ENCODE measurements at places on chromosomes 2 and 18.

GRCh38 chr2:1299043-1299442 is 114.2 kb upstream of the TPO start:
- DNase-seq, result no peak

GRCh38 chr2:64992990-64993389 is 3.8 kb downstream of the SLC1A4 start:
- no peak for DNase-seq

- DNase-seq, result no peak
Measured at GRCh38 chr2:237074211-237074993, 11.3 kb upstream of the COPS8 start.

- no peak for DNase-seq
Measured at GRCh38 chr2:41947701-41948396, 100.0 kb upstream of the PKDCC start.

DNA sequence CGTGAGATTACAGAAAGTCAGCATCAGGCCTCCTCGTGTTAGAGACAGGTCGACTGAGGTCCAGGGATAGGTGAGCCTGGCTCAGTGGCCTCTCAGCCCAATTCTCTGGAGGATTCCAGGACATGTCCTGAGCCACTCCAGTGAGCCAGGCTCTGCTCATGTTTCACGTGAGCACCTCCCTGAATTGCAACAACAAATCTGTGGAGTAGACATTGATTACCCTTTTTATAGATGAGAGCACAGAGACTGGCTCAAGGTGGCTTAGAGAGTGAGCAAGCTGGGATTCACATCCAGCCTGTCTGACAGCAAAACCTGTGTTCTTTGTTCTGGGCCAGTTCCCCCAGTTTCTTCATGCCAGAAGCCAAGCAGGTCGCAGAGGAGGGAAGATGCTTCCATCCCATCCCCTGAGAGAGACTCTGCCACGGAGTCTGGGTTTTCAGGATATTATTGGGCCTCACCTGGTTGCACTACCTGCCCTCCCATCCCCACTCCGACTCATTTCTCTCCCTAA is 46.4 kb downstream of the HS1BP3 start:
- DNase-seq, result no peak

- DNase-seq, result no peak
Measured at GRCh38 chr18:11419338-11419737, 190.1 kb upstream of the SLC35G4 start.

GRCh38 chr2:144516981-144517865 is 2.7 kb downstream of the ZEB2 start:
- DNase-seq, result peak; percentile 30

DNA sequence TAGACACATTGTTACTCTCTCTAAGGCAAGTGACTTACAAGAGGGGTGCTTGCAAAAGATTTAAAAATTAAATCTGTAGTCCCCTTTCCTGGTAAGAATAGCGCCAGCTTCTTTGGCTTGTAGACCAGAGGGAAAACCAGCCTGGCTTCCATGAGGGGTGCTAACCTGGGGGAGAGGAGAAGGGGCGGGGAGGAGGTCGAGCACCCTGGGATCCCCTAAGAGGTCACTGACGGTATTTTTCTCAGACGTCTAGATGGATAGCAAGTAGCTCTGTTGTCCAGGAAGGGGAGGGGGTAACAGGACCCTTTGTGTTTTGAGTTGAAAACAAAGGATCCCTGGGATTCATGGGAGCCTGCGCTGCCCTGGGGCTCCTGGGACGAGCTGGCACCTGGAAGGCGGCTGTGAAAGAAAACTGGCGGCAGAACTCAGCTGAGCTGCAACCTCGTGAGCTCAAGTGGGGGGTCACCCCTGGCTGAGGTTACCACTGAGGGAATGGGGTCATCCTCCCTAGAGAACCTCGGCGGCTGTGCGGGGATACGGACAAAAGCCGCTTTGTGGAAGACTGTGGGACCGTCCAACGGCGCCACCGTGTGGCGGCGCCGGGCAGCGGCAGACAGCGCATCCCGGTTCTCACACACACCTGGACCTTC is 37.8 kb upstream of the MRPL19 start:
- peak; percentile 28 for DNase-seq

- no peak for DNase-seq
Measured at GRCh38 chr2:191922736-191923651, 76.1 kb upstream of the CAVIN2 start.

GRCh38 chr18:11937874-11938478 is 29.9 kb upstream of the MPPE1 start:
- peak; percentile 67 for DNase-seq

DNA sequence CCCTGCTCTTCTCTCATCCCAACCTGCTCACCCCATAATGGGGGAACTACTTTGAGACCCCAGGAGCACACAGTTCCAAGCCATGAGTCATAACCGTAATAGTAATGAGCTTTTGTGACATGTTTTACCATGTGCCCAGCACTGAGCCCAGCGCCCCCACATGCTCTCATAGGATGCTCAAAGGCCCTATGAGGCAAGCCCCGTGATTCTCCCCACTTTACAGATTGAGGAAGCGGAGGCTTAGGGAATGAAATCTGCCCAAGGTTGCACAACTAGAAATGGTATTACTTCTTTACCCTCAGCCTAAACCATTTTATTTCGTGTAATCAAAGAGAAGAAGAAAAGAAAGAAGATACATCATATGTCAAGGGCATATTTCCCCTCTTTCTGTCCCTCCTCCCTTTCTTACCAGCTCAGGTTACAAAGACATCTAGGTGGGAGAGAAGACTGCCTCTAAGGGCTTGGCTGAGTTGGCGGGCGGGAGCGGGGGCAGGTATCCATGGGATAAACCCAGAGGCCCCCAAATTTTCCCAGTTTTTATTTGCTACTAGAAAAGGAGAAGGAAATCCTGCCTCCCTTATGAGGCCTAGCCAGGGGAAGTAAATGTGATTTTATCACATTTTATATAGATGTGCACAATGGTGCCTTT is 24.2 kb downstream of the BCL11A start:
- no peak for DNase-seq

DNA sequence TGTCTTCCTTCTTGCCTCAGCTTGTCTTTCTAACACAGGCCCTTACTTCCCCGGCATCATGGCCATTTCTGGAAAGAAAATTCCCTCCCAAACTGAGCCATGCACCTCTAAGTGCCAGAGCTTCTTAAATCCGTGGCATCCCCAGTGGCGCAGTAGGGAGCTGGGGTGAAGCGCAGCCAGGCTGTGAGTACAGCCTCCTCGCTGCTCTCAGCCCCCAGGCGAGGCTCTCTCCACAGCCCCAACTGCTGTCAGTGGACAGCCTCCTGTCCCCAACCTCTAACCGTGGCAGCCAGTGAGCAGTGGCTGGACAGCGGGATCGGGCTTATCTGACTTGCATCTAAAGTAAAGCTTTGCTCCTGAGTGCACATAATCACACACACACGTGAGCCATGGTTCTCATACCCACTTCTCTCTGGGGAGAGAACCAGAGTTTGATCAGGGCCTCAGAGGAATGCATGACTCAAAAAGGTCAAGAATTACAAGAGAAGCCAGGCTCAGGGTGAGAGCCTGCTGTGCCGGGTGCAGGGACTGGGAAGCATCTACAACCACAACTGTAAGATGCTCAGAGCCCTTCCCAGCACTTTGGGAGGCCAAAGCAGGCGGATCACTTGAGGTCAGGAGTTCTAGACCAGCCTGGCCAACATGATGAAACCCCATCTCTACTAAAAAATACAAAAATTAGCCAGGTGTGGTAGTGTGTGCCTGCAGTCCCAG is 50.7 kb downstream of the SFXN5 start:
- DNase-seq, result no peak

DNA sequence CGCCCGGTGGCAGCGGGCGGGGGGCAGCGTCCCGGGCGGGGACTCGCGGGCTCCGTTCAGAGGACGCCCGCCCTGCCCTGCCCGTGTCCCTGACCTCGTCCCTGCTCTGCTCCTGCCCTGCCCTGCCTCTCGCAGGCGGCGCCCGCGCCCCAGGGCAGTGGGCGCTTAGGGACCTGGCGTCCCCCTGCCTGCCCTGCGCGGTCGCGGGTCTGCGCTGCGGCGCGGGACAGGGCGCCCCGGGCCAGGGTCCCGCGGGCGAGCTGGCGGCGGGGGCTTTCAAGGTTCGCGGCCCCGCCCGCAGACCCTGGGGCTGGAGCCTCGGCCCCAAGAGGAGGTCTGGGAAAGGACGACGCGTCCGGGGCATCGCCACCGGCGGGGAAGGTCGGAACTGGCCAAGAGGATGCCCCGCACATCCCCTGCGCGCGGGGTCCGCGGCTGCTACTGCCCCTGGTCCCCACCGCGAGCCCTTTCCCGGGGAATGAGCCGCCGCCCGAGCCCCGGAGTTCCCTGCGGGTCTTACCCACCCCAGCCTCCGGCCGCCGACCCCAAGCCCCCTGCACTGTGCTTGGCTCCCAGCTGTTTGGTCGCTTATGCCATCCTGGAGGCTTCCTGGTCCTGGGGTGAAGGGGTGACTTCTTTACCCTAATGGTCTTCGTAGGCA is 679 bp downstream of the RNF144A start:
- no peak for DNase-seq

DNA sequence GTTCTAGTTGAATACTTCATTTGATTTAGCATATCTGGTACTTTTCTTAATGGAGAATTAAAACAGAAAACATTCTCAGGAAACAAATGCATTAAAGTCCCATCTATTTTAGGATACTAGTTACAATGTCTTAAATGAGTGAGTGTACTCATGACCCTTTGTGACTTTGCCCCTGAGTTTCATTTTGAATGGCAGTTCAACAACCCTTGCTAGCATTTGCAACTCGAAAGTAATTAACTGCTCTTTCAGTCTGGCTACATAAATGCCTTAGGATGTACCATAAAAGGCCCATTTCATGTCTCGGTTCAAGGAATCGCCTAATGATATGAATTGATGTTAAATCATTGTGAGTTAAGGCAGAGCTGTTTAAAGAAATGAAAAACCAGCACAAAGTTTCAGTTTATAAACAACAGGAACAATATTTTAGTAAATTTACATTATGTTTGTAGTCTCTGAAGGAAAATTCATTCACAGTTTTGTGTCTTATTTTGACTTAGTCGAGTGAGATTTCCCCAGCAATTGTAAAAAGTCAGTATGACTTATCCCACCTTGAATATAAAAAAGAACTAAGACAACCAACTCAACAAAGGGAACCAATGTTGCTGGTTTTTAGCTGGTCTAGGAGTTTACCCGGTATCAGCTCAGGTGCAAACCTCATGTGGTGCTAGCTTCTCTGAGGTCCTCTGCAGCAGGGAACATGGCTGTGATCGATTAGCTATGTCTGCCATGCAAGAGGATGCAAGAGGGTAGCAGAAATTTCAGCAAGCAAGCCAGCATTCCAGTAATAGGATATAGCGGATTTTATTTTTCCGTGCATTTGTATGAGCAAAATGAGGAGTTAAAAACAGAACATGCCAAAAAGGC is 386.2 kb downstream of the PTPRM start:
- DNase-seq, result no peak

GRCh38 chr18:66209656-66210055 is 394.2 kb downstream of the CDH19 start:
- DNase-seq, result no peak

DNA sequence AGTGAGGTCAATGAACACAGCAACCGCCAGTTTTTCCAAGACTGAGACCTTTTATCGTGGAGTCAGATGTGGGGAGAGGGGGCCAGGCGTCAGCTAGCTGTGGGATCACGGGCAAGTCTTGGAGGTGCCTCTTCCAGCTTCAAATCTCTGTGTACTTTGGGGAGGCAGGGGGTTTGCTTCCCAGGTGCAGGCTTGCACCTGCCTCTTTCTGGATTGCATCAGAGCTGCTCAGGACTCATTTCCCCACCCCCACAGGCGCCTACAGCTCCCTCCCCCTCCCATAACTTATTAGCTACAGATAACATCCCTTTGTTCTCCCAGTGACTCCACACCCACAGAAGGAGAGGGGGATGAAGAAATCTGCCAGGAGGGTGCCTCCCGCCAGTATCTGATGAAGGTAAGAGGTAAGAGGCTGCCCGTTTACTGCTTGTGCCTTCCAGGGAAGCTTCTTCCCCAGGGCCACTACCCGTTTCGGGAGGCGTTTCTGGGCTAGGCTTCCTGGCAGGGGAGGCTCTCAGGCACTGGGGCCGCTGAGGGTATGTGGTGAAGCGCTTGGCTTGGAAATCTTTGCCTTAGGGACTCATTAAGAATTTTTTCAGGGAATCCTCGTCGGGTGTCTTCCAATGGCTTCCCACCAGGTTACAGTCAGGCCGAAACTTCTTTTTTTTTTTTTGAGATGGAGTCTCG is 18.8 kb upstream of the MRPL33 start:
- no peak for DNase-seq

GRCh38 chr2:7633566-7634153 is 716.4 kb downstream of the RNF144A start:
- DNase-seq, result no peak

GRCh38 chr2:20282916-20283592 is 58.1 kb upstream of the SDC1 start:
- DNase-seq, result no peak

DNA sequence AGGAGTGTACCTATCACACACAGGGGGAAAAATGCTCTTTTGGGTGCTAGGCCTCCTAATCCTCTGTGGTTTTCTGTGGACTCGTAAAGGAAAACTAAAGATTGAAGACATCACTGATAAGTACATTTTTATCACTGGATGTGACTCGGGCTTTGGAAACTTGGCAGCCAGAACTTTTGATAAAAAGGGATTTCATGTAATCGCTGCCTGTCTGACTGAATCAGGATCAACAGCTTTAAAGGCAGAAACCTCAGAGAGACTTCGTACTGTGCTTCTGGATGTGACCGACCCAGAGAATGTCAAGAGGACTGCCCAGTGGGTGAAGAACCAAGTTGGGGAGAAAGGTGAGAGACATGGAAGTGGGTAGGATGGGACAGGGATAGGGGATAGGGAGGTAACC is 12.2 kb downstream of the DHRS9 start:
- no peak for DNase-seq
